Stimulated activated CD8-positive, alpha-beta memory T cell treated with anti-CD3 and anti-CD28 coated beads, Interleukin-2, amount 100 ng/mL, for 1 hour (primary cell): ENCODE measurements at places on chromosomes 2 and 18.
A peak's percentile ranks its signal among the peaks of the same experiment; 100 is the strongest.

DNA sequence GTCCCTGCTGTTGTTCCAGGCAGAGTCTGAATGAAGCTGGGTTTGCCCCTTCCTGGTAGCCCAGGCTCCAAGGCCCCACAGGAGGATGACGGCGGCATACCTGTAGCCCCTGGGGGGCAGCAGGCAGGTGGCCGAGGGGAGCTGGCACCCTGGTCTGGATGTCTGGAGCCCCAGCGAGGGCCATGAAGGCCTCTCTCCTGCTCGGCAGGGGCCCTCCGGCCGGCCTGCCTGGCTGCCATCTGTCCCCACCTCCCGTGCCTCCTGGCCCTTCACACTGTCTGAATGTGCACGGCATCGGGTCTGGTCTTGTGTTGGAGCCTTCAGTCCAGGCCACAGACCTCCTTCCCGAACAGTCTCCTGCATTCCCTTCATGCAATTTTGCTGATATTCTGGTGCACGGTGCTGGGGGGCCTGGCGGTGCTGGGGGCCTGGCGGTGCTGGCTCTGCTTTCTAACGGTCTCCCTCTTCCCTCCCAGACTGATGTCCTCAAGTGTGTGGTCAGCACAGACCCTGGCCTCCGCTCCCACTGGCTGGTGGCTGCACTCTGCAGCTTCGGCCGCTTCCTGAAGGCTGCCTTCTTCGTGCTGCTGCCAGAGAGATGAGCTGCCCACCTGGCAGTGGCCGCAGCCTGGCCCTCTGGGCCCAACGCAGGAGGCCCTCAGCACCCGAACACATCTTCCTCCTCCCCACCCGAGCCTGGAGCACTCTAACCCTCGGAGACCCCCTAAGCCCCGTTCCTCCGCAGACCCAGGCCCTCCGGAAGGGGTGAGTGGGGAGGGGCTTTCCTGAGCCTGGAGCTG, 13.5 kb downstream of the BOK start:
- DNase-seq, result no peak

DNA sequence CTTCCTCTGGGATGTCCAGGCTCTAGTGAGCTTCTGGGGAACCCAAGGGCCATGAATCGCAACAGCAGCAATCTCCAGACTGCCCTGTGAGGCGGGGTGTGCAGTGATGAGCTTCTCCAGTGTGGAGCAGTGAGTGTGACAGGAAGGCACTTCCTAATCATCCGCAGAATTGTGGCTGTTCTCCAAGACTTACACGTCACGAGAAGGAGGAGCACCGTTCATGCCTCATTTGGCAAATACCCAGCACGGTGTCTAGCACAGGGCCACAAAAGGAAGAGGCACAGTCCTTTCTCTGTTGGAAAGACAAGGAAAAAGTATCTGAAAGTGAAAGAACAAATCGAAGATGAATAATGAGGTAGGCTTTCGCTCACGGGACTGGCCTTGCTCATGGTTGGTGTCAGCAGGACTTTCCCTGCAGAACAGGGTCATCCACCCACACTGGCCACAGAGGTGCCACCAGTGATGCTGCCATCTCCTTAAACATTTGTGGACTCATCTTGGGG, 125.1 kb upstream of the HAAO start:
- no peak for DNase-seq

GRCh38 chr2:20164734-20165478, 60.0 kb downstream of the SDC1 start:
- DNase-seq, result no peak

DNA sequence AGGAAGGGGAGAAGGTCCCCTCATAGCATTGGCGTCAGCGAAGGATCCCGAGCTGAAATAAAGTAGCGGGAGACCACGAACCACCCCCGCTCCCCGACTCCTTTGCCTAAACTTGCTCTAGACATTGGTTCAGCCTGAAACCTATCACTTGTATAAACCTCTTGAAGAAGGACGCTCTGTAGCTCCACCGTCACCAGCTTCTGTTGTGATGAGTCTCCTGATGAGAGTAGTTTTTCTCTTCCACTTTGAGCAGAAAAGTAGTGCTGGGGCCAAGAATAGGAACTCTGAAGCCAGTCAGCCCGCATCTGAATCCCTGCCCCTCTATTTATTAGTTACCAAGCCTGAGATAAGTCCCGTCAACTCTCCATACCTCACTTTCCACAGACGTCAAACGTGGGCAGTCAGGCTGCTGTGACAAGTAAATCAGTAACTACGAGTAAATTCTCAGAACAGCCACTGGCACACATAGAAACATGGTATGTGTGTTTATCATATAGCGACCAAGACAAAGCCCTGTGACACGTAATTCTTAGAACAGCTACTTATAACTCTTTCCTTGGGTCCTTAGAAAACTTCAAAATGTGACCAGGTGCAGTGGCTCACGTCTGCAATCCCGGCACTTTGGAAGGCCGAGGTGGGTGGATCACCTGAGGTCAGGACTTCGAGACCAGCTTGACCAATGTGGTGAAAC, 61.7 kb downstream of the CD226 start:
- DNase-seq, result no peak

DNA sequence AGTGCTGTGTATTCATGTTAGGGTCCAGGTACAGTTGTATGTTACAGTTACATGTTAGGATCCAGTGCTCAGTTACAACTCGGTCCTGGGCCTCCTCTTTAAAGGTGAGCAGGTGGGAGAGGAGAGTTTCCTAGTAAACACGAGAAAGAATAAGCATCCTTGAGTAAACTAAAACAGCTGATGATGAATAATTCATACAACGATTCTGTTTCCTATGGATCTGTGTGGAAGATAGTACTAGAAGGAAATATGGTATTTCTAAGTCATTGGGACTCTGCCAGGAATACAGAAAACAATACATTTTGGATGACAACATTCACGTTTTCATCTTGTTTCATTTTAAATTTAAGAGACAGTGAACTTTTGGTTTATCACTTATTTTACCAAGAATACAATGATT, 29.5 kb downstream of the SNTG2 start:
- no peak for DNase-seq

DNA sequence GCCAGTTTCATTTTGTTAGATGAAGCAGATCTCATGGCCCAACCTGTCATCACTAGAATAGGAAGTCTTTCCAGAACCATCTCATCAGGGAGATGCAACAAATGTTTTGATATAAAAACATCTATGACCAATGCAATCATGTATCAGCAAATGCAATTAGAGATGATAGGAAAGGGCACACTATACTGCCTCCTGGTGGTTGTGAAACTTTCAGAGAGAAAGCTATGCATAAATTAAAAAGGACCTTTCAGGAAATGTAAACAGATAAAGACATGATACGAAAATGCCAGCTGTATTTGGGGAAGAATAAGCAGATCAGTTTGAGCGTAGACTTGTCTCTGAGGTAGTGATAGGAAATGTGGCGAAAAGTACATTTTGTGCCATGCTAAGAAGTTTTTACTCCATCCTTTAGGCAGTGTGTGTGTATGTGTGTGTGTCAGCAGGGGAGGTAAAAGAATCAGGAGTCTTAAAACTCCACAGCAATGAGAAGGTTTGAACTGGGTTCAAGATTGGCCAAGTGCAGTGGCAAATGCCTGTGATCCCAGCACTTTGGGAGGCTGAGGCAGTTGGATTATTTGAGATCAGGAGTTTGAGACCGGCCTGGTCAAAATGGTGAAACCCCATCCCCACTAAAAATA, 479.3 kb downstream of the CPS1 start:
- DNase-seq, result no peak

DNA sequence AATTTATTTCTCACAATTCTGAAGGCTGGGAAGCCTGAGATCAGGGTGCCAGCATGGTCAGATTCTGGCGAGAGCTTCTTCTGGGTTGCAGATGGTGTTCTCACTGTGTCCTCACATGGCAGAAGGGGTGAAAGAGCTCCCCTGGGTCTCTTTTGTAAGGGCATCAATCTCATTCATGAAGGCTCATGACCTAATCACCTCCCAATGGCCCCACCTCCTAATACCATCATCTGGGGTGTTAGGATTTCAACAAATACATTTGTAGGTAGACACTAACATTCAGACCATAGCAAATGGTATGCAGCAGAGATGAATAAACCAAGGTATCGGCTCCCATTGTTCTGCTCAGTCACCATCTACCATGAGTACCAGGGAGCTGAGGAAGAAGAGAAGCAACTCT, 32.7 kb downstream of the YPEL5 start:
- DNase-seq, result no peak

DNA sequence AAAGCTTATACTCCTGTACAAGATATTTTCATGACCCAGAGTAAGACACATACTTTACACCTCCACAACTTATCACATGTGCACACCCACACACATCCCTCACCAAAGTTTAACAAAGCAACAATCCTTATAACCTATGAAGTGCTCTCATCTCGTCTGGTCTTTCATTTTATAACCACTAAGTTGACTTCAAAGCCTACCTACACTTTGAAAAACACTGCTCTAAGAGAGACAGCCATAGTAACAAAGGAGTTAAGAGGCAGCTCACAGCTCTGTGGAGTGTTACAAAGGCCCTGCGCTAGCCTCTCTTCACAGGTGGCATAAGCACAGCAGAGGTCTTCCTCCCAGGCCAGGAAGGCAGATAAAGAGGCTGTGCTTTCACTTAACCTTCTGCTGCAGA, 69.7 kb upstream of the TMEM200C start:
- DNase-seq, result no peak

DNA sequence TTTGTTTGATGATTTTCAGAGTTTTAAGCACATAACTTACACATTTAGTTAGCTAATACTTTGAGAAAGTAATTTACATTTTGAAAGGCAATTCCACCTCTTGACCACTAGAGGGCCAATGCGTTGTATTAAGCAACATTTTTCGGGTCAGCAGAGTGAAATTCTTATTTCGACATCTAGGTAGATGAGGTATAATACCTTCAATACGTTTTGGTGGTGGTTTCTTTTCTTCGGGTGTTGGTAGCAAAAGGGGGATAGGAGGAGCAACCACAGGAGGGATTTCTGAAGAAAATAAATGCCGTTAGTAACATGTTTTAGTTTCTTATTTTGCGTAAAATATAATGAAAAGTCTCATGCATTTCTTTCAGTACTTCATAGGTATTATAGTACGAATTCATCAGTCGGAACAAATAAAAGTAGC, 106.3 kb downstream of the TTN start:
- no peak for DNase-seq

GRCh38 chr2:223467196-223467595, 135.0 kb downstream of the SCG2 start:
- no peak for DNase-seq

DNA sequence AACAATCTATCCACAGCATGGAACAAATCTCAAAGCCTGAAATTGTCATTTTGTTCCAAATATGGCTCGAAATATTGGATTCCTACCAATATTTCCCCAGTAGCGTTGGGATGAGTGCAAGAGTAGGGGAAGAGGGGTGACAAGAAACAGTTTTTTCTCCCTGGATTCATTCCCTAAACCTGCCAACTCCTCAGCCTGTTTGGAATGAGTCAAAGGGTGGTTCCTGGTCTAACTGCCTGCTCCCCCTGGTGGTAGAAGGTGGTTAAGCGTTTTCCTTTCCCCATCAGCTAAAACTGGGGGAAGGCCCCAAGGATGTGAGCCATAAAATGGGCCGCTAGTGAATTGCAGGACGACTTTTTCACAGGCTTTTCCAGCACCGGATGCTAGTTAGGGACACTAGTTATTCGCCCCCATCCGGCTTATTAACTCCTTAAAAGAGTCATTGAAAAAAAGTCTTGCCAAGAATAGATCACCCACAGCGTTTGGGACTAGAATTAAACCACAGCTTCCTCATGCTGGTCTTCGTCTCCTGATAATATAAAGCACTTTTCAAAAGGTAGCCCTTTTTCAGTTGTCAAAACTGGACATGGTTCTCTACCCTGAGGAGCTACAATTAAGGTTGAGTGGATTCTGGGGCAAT, 72.5 kb downstream of the DHRS9 start:
- DNase-seq, result peak; percentile 18

DNA sequence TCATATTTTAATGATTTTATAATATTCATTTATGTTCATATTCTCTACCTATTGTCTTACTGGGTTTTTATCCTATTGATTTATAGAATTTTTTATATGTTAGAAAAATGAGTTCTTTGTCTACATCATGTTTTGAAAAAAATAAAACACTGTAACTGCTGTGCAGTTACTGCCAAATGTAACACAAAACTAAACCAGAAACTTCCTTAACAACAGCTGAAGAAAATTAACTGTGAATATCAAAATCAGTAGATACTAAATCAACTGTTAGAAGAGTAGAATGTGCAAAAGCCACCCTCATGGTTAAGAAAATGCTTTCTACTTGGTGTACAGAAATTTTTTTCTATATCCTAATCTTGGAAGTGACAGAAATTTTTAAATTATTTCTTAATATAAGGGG, 69.5 kb downstream of the PTRHD1 start:
- no peak for DNase-seq

DNA sequence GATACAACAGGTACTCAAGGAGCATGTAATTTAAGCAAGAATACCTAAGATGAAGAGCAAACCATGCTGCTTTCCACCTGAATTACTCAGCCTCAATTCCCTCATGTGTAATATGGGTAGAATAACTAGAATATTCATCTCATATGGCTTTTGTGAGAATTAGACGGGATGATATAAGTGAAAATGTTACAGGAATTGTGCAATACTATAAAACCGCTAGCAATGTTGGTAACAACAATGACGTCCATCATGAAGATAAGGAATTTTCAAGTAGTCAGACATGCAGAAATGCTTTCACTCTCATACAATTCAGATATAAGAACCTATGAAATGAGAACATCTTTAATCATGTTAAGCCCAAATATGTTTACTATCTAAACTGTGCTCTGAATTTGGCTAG, 2106.6 kb upstream of the CELF4 start:
- no peak for DNase-seq

DNA sequence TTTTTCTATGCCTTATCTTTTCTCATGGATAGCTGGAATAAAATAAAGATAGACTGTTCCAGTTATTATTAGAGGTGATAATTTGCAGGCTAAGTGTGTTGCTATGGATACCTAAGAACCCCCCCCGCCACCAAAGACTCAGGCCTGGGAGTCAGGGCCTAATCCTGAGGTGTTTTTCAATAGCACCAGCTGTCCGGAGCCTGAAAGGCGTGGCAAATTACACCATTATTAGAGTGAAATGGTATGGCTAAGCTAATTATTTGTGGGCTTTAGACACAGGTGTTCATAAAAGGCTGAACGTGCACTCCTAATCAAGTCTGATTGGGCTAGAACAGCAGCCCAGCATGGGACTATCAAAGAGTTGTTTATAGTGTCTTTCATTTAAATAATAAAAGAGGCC, 293.2 kb upstream of the DCC start:
- no peak for DNase-seq

- DNase-seq, result no peak
Measured at GRCh38 chr2:230234845-230235244, 9.3 kb downstream of the SP140 start.

DNA sequence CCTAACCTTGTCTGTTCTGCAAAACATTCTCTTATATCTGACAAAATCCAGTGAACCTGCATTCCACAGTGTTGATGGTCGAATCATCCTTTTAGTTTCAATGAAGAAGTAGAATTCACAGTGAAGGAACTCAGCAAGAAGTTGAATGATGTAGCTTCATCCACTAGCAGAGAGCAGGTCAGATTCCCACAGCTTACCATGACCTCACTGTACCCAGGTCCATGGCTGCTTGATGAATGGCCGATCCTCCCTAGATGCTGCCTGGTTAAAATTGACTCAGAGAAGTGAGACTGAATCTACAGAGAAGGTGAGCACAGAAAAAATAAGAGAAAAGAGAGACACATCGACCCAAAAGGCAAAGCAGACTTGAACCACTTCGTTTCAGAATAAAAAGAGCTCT, 906.0 kb upstream of the CHAC2 start:
- DNase-seq, result no peak

GRCh38 chr2:88209521-88210131, 39.5 kb downstream of the THNSL2 start:
- DNase-seq, result no peak

GRCh38 chr2:16172324-16173175, 232.2 kb downstream of the MYCN start:
- DNase-seq, result no peak
